ENCODE measurements at places on chromosomes 5 and 9. TPM values are rescaled to one million over a fixed set of nuclear protein-coding genes. Genes with fewer than 3 reads are reported as not detected.
A peak's percentile ranks its signal among the peaks of the same experiment; 100 is the strongest.

GRCh38 chr5:57719216-57719615, 236.6 kb upstream of the ACTBL2 start:
- no peak for DNase-seq

GRCh38 chr5:81016116-81016515, 56.0 kb downstream of the RASGRF2 start:
- DNase-seq, result no peak

- DNase-seq, result no peak
Measured at GRCh38 chr5:33476992-33477391, 36.2 kb downstream of the TARS1 start.

- DNase-seq, result no peak
Measured at GRCh38 chr5:45132972-45133371, 324.2 kb downstream of the MRPS30 start.

DNA sequence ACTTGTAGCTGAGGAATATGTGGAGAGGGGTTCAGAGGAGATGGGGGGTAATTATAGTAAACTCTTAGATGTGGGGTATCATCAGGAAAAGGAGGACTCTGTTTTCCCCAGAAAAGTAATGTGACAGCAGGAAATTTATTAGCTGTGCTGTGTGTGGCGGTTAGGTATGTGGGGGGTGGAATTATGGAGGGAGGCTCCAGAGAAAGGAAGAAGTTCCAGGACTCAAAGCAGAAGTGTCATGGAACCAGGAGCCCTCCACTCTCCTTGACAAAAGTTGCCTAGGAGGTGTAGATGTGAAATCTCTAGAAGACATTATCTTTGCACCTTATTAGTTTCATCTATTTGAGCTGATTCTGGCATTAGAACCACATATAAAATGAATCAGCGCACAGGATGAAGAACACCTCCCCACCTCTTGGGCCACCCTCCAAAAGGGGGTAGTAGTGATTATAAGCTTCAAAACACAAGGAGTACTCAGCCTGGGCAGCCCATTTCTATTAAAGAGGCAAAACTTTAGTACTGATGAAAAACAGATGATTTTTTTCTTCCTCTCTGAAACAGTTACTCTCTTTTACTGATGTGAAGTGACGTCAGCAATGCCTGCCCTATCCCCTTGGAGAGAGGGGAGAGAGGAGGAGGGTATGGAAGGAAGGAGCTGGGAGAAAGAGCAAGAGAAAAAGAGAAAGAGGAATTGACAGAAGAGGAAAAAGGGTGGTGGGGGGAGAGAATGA, 18.2 kb downstream of the NR2F1 start:
- DNase-seq, result peak; percentile 74

GRCh38 chr5:134444941-134445471, 33.3 kb upstream of the CDKN2AIPNL start:
- DNase-seq, result no peak

- DNase-seq, result no peak
Measured at GRCh38 chr5:116097301-116097700, 12.5 kb downstream of the COMMD10 start.

- peak; percentile 98 for DNase-seq
Measured at GRCh38 chr5:145237843-145238242, 597.3 kb downstream of the PRELID2 start.

- DNase-seq, result peak; percentile 34
Measured at GRCh38 chr9:123168586-123168985, 99.8 kb downstream of the STRBP start.

DNA sequence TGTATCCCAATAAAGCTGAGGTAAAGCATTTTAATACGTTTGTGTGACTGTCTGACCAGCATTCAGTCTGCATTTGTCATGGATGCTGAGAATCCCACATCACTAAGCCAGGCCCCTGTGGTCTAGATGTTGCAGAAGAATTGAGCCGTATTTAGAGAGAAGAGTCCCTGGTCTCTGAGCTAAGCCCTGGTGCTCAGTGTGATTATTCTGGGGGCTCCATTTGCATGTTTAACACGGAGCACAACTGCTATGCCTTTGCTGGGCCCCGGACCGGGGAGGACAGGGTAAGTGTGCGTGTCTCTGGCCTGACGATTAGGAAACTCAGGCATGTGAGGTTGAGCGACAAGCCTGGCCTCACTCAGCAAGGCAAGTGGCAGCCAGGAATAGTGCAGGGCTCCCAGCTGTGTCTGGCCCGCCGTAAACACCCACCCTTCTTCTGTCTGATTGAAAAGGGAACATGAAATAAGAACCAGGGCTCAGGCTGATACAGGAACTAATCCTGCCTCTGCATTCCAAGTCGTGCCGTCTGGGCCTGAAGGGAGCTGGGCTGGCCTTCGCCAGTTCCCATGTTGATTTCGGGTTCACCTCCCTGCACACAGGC, 22.3 kb downstream of the FAM78A start:
- peak; percentile 3 for DNase-seq

Gene CSF1R
- total RNA-seq, result not detected

Gene OLFML2A
- total RNA-seq, result 6.4 TPM

Gene SPATA31E1
- not detected for total RNA-seq

Gene CARTPT
- total RNA-seq, result not detected

Gene COMMD10
- total RNA-seq, result 58.5 TPM

Gene CDH12
- total RNA-seq, result not detected

Gene GNA14
- total RNA-seq, result 10.5 TPM

Gene EFNA5
- 7.5 TPM for total RNA-seq

Data from GM23338 (cell line).